Stimulated activated CD8-positive, alpha-beta memory T cell treated with anti-CD3 and anti-CD28 coated beads, Interleukin-15, amount 100 ng/mL, for 1 hour (primary cell): ENCODE measurements at places on chromosomes 6 and 20.
A peak's percentile ranks its signal among the peaks of the same experiment; 100 is the strongest.

DNA sequence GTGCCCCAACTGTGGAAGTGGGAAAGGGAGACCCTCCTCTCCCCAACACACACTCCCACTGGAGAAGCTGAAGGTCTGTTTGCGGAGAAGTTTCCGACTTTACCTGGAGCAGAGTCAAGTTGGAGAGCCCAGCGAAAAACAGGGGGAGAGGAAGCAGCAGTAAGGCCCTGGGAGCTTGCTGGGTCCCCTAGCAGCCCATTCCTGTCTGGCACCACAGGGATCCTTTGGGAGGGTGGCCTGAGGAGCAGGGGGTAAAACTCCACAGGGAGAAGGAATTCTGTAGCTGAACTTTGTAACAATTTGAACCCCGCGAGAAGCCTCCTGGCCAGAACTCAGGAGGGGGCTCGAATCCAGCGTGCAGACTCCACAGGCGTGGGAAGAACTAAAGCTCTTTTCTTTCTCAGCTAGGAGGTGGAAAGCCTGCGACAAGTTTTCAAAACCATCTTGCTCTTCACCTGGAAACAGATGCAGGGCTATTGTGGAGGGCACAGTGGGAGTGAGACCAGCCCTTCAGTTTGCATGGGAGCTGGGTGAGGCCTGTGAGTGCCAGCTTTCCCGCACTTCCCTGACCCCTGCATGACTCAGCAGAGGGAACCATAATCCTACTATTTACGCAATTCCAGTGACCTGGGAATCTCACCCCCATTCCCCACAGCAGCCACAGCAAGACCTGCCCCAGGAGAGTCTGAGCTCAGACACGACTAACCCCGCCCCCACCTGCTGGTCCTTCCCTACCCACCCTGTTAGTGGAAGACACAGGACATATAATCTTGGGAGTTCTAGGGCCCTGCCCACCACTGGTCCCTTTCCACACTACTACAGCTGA, 25.8 kb downstream of the SERPINB9 start:
- no peak for DNase-seq

DNA sequence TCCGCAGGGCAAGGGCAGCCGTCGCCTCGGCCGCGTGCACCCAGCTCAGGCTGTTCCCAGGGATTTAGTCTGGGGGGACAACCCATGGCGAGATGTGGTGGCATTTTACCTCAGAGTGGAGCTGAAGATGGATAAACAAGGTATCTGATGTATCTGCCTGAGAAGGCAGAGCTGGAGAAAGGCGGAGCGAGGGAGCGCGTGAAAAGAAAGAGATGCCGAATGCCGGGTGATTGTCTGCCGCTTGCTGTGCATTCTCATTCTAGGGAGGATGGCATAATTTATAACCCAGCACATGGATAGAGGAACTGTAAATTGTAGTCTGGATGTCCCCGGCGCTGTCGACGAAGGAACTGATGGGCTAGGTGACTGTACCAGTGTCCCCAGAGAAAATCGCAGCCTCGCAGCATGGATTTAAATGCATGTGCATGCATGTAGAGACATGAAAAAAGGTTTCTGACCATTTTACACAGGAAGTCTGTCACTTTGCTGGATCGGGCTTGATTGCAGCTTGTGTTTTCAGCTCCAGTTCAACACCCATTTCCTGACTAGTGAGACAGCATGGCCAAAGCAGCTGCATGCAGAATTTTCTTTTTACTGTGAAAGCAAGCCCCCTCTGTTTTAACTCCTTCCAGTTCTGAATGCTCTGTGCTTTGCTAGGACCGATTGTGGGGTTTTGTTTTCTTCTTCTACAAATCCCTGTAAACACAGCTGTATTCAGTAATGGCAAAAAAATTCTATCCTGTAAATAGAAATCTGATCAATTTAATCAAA, 149.7 kb downstream of the PRL start:
- no peak for DNase-seq

- no peak for DNase-seq
Measured at GRCh38 chr6:111806561-111807497, 66.4 kb downstream of the FYN start.

DNA sequence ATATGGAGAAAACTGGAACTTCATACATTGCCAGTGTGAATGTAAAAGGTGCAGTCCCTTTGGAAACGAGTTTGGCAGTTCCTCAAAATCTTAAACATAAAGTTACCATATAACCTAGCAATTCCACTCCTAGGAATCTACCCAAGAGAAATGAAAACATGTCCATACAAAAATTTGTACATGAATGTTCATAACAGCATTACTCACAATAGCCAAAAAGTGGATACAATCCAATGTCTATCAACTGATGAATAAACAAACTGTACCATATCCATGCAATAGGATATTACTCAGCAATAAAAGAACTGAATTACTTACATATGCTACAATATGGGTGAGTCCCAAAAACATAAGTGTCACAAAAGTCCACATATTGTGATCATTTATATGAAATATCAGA, 48.7 kb upstream of the ERVFRD-1 start:
- no peak for DNase-seq

DNA sequence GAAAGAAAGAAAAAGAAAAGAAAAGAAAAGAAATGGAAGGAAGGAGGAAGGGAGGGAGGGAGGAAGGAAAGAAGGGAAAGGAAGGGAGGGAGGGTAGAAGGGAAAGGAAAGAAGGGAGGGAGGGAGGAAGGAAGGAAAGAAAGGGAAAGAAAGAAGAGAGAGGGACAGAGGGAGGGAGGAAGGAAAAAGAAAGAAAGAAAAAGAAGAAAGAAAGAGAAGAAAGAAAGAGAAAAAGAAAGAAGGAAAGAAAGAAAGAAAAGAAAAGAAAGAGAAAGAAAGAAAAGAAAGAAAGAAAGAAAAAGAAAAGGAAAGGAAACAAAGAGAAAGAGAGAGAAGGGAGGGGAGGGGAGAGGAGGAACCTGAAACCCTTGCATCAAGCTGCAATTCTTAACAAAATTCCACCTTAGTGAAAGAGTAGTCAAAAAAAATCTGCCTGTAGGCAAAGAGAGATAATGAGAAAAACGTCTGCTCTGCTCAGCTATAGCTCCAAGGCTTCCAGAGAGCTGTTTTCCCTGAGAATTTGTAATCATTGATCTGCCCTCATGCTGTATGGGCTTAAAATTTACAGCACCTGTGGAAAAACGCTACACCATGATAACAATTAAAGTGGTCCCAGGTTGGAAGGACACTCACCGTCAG, 16.7 kb upstream of the MYCT1 start:
- DNase-seq: no peak

DNA sequence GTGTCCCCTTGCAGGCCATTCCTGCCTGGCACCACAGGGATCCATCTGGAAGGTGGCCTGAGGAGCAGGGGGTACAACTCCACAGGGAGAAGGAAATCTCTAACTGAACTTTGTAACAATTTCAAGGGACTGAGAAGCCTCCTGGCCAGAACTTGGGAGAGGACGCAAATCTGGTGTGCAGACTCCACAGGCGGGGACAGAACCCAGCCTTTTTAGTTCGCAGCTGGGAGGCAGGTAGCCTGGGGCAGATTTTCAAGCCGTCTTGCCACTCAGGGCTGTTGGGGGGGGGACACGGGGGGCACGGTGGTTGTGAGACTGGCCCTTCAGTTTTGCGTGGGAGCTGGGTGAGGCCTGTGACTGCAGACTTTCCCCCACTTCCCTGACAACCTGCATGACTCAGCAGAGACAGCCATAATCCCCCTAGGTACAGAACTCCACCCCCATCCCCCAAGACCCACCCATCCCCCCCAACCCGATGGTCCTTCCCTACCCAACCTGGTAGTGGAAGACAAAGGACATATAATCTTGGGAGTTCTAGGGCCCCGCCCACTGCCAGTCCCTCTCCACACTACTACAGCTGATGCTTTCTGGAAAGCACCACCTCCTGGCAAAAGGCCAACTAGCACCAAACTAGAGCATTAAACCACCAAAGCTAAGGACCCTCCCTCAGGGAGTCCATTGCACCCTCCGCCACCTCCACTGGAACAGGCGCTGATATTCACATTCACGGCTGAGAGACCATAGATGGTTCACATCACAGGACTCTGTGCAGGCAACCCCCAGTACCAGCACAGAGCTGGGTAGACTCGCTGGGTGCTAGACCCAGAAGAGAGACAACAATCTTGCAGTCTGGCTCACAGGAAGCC, 3.0 kb upstream of the HUS1B start:
- no peak for DNase-seq

- no peak for DNase-seq
Measured at GRCh38 chr6:88916615-88917208, 46.7 kb downstream of the RNGTT start.

GRCh38 chr6:18527836-18528743, 140.9 kb downstream of the RNF144B start:
- DNase-seq: no peak

DNA sequence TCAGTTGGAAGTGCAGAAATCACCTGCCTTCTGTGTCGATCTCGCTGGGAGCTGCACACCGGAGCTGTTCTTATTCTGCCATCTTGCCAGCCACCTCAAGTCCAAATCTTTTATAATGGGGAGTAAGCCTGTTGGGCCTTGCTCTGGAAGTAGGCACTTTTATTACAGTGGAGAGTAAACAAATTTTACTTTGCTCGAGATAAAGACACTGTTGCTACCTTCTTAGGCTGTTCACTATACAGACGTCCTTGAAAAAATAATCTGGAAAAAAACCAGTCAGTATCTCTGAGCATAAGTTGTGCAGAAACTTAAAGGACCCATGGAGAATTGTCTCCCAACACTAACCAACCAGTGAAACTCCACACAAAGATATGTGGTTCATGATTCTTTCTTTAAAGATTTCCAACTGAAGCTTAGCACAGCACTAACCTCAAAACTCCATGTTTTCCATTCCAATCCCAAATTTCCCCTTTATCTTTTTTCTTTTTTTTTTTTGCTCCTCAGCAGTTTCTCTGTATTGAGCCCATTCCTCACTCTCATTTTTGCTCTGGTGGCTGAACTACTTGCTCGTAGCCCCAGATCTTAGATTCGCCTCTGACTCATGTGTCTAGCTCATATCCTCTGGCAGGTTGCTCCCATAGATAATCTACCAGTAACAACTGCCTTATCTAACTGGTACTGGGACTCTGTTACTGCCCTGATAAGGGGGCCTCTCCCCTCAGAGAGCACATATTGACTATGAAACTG, 34.3 kb upstream of the COL9A1 start:
- DNase-seq: no peak

GRCh38 chr6:105227295-105227767, 47.5 kb upstream of the POPDC3 start:
- no peak for DNase-seq

DNA sequence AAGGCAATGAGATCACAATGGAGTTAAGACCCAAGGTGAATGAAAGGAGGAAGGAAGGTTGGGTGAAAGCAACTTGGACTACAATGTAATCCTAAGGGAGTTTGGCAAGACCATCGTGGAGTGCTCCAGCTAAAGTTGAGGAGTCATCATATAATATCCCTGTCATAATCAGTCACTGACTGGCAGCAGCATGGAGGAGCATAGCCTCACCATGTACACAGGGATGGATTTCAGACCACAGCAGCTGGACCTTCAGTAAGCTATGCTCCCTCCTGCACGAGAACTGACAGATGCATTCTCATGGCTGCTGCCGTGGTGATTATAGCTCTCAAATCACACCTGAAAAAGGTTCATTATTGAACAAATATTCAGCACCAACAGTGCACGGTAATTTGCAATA, 43.0 kb downstream of the GOPC start:
- no peak for DNase-seq

- DNase-seq: no peak
Measured at GRCh38 chr20:916125-916799, at the start of gene ANGPT4. ANGPT4 (minus strand) TSS chr20:916334; CDS start chr20:916214, 120 bp downstream.

GRCh38 chr6:25987845-25988244, 25.2 kb downstream of the TRIM38 start:
- DNase-seq: no peak

GRCh38 chr20:34871966-34872621, 562 bp downstream of the GGT7 start:
- no peak for DNase-seq

GRCh38 chr6:163958646-163959045, 544.1 kb downstream of the QKI start:
- no peak for DNase-seq

- DNase-seq: no peak
Measured at GRCh38 chr6:74518035-74518434, 687.8 kb downstream of the COL12A1 start.

DNA sequence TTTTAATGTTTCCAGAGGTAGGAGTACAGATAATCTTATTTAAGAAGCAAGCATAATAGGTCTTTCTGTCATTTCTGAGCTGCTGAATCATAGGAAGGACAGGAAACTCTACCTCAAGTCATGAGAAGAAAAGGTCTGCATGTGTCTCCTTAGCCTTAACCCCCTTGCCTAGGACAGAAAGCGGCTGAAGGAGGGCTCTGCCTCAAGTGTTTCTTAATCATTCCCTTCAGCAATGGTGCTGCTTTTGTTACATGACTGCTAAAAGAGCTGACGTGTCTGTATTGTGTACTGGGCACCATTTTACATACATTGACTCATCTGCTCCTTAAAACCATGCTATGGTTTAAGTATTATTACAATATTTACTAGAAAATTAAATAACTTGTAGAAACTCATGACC, 564.0 kb upstream of the AGPAT4 start:
- no peak for DNase-seq

- no peak for DNase-seq
Measured at GRCh38 chr6:52365866-52366540, 4.1 kb downstream of the PAQR8 start.

DNA sequence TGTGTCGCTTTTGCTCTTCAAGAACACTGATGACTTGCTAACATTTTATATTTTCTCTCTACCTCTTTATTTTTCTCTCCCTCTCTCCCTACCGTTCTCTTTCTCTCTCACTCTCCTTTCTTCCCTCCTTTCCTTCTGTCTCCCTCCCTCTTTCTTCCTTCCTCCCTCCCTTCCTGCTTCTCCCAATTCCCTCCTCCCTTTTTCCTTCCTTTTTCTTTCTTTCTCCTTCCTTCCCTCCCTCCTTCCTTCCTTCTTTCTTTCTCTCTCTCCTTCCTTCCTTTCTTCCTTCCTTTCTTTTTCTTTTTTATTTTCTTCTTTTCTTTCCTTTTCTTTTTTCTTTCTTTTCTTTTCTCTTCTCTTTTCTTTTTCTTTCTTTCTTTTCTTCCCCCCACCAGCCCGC, 1066.1 kb downstream of the KIF16B start:
- DNase-seq: no peak

GRCh38 chr6:165019681-165020080, 289.7 kb downstream of the C6orf118 start:
- no peak for DNase-seq

DNA sequence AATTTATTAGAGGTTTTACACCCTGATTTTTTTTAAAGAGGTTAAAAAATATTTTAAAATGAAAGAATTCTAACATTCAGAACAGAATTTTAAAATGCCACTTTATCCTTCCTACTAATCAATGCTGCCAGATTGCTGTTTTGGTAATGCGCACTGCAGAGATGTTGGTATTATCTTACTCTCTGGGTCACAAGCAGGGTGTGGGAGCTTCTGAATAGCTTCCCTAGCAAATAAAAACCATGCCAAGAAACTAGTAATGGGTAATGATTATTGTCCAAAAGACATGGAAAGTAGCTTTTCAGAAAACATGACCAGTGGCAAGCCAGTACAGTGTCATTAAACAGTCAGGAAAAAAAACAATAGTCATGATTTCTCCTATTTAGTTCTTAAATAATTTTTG, 205.4 kb downstream of the TPBG start:
- DNase-seq: no peak

- DNase-seq: no peak
Measured at GRCh38 chr20:41232973-41233926, 84.3 kb downstream of the ZHX3 start.

GRCh38 chr6:85594197-85594930, 706 bp upstream of the SNX14 start:
- peak; percentile 4 for DNase-seq
